ENCODE measurements at places on chromosomes 7 and 10.

DNA sequence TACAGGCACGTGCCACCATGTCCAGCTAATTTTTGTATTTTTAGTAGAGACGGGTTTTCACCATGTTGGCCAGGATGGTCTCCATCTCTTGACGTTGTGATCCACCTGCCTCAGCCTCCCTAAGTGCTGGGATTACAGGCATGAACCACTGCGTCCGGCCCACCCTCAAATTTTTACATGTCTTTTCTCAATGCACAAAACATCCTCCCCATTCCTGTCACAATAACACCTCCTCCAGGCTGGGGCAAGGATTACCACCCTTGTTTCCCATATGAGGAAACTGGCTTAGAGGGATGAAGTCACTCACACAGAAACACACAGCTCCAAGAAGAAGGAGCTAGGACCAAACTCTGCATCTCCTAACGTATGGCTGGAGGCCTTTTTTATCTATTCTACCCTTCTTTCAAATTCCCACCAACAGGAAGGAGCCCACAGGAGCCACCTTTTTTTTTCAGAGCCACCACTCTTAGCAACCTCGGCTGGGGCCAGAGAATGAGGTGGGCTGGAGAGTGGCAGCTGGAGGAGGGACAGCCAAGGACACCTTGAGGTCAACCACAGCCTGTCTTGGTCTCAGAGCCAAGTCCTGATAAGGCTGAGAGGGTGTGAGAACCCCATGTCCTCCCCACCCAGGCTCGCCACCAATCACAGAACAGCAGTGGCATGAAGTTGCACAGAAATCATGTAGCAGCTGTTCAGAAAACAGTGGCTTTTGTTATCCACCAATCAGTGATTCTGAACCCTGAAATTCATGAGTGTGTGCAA, 113.1 kb upstream of the PDLIM1 start:
- DNase-seq, result no peak

- DNase-seq, result no peak
Observed at GRCh38 chr10:111023060-111023459, 53.8 kb upstream of the ADRA2A start.

- no peak for DNase-seq
Observed at GRCh38 chr7:85014936-85015660, 171.8 kb downstream of the SEMA3D start.

DNA sequence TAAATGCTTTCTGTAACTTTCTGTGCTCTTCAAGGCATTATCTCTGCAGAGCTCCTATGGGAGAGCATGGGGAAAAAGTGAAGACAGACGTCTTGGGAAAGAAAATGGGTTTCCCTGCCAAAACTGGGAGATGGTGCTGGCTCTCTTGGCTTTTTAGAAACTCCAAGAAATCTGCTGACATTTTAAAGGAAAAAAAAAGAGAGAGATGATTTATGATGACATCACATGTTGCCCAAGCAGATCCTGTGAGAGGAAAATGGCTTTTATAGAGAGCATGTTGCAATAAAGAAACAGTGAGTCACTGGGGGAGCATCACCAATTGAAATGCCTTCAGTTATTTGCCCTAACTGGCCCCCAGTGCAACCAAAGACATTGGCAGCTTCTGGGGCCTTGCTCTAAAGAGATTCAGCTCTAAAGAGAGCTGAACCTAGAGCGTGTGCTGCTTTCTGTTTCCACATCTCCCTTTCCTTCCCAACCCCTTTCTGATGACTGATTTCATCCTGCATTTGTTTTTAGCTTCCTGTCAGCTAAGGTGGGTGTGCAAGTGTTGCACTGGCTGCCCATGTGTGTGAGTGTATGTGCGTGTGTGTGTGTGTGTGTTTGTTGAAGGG, 37.7 kb downstream of the LRMDA start:
- no peak for DNase-seq

DNA sequence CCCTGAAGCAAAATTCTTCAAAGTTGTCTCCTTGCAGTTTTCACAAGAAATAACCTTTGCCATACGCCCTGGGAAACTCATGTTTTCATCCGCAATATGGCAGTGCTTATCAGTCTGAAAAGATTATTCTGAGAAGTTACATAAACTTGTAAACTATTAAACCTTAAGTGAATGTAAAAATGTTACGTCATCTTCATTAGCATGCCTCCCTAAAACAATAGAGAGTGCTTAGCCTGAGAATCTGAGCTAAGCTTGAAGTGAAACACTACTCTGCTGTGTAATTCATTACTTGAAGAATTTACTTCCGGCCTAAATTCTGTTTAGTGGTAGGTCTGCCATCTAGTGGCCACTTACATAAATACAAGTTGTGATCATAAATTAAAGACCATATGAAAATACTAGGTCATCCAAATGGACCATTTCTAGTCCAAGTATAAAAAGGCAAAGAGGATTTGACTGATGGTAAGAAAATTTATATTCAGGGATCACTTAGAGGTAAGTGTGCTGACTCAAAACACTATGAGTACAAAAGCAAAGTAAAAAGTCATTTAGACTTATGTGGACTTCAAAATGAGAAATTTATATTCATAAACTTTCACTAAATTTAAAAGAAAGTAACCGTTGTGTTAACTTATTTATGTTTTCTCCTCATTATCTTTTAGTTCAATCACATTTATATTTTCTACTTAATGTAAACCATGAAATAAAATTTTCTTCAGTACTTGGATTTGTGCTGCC, 745.1 kb upstream of the LRRTM3 start:
- DNase-seq, result no peak

DNA sequence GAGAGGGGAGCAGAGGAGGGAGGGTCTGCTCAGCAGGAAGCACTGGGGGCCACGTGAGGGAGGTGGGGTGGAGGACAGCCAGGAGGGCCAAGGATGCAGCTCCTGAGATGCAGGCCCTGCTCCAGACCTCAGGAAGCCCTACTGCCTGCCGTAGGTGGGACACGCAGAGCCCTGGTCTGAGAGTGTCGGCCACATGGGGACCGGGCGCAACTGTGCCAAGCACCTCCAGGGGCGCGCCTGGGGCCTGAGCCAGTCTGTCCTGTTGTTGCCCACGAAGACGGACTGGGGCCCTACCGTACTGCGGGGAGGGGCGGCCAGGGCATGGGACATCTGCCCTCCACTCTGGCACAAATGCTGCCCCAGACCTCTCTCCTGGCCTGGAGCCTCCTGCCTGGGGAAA, 31.6 kb downstream of the YKT6 start:
- no peak for DNase-seq

- no peak for DNase-seq
Observed at GRCh38 chr7:108046952-108047506, 44.1 kb upstream of the LAMB1 start.

DNA sequence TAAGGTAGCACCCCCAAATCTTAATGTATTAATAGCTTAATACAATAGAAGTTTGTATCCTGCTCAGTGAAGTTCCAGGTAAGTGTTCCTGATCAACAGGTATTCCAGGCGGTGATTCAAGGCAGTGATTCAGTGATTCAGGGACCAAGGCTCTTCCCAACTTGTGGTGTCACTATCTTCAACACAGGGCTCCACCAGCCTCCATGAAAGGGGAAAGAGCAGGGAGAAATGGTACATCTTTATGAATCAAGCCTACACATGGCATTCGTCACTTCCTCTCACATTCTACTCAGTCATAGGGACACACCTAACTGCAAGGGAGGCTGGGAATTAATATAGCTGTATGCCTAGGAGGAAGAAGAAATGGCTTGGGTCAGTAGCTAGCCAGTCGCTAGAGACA, 5.1 kb downstream of the GOLGA7B start:
- DNase-seq, result no peak

DNA sequence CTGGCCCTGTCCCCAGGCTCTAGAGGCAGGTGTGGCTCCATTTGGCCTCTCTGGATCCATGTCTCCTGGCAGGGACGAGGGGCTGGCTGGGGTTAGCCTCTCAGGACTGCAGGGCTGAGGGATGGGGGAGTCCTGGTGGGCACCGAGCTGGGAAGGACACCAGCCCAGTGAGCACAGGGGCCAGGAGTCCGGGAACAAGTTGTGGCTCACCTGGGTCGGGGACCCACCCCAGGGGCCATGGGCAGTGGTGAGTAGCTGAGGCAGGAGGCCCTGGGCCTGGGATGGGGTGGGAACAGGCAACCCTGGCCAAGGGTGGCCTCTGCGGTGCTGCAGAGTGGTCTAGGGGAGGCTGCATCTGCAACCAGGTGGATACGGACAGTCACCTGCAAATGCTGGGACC, 24.1 kb downstream of the ANTXRL start:
- DNase-seq, result no peak

- no peak for DNase-seq
Observed at GRCh38 chr7:37782166-37782565, 66.2 kb upstream of the NME8 start.

DNA sequence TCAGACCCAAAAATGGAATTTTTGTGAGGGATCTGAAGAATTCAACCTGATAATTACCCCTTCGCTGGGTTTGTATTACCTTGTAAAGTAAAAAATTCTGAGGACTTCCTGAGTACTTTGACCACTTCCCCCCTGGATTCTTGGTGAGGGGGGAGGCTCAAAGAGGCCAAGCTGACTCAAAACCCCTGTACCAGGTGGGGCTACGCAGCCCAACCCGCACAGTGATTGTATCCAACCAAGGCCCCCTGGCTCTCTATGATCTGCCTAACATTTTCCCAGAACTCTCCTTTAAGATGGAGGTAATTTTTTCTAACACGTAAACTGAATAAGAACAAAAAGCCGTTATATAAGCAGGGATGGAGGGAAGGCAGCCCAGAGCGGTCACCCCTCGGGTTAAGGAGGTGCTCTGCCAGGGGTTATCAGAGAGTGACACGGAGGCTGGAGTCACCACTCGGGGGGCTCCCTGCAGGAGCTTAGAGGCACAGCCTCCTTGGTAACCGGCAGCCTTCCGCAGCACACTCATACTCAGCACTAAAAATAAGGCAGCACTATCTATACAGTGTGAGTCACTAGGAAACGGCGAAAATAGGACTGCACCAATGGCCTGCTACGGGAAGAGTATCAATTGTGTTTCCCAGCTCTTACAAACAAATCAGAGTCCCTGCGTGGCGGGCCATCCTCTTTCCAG, 255.4 kb downstream of the ELMO1 start:
- DNase-seq, result no peak

DNA sequence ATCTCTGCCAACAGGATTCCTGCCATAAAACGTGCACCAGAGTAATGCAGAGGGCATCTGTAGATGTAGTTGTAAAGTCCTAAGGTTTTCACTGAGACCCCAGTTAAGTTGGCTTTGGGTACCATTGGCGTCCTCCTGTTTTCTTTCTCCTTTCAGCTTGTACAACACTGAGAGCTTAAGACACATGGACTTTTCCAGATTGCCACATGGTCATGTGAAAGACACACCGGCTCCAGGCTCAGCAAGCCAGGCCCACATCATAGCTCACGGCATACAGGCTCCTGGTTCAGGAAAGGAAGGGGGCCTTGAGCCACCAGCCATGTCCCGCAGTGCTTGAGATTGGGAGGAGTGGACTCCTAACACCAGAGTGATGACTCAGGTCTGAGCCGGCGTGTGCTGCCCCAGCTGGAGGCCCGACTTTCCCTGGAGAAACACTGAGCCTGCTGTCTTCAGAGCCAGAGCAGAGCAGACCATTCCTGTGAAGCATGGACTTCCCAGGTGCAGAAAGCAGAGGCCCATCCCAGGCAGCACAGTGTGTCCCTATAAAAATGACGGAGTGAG, 252.7 kb downstream of the PRPF18 start:
- no peak for DNase-seq

GRCh38 chr10:117221156-117221711, 19.7 kb upstream of the SLC18A2 start:
- no peak for DNase-seq

- DNase-seq, result no peak
Observed at GRCh38 chr10:32629910-32630309, 184.0 kb downstream of the CCDC7 start.

DNA sequence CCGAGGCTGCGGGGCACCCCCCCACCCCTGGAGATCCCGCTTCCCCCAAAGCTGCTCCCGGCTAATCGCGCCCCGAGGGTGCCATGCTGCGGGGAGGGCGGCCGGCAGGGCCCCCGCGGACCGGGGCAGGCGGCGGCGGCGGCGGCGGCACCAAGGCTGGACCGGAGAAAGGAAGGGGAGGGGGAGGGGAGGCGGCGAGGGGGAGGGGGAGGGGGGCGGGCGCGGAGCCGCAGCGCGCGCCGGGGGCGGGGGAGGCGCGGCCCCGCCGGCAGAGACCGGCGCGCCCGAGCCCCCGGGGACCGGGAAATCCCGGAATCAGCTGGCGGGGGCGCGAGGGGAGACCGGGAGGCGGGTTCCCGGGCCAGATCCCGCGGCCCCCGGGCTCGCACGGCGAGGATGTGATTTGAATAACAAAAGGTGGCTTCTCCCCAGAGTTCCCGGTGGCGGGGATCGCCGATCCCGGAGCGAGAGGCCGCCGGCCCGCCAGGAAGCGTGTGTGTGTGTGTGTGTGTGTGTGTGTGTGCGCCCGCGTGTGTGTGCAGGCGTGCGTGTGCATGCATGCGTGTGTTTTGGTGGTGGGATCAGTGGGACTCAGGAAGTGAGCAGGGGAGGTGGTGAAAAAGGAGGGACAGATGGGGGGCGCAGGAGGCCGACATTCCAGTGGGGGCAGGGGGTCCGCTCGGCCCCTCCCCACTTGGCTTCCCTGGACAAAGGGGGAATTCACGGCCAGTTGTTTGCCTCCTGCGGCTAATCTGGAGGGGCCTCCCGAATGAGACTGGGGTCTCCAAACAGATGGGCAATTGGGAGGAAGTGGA, 99.5 kb downstream of the HIP1 start:
- DNase-seq, result no peak

- DNase-seq, result no peak
Observed at GRCh38 chr7:66247380-66248078, 42.4 kb downstream of the TPST1 start.

DNA sequence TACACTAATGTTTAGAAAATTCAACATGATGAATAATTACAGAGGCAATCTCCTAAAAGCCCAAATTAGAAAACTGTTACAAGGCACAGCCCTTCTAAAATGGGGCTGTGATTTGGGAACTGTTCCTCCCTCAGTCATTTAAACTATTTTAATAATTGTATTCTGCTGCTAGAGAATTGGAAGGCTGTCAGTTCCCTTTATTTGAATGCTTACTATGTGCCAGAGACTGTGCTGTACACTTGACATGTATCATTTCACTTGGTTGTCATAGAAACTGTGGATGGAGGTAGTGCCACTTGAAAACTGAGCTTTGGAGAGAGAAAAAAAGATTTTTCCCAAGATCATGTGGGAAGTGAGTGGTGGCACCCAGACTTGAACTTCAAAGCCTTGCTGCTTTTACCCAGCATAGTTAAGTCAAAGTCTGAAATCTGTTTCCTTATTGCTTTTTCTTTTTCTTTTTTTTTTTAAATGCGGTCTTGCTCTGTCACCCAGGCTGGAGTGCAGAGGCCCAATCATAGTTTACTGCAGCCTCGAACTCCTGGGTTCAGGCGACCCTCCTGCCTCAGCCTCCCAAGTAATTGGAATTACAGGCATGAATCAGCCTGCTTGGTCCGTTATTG, 23.6 kb downstream of the UBE2D1 start:
- no peak for DNase-seq
